ENCODE measurements at places on chromosomes 4 and X. TPM values are rescaled to one million over a fixed set of nuclear protein-coding genes. Genes with fewer than 3 reads are reported as not detected.

The PLA2G12A gene
- total RNA-seq: 28.7 TPM

- no peak for DNase-seq
These were observed 348.2 kb upstream of the GRIA3 start for GRCh38 chrX:122835886-122836285.

The MAGEA2B gene
- not detected for total RNA-seq

The MAGEA12 gene
- not detected for total RNA-seq

DNA sequence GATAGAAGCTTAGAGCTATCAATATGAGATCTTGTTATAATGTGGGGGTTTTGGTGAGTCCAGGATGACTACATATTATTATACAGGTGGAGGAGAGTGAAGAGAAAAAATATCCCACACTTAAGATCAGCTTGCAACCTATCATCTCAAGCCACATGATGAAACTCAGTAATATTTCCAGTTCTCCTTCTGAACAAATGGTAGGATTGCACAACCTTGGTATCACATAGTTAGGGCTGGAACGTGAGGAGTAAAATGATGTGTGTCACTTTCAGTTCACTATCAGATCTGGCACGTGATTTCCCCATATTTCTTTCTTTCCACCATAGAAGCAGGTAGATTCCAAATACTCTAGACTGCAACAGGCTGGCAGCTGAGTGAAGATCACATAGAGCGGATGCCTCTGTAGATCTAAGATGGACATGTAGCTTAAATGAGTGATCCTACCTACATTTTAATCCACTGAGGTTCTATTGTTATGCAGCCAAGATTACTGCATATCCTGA is 150.6 kb upstream of the ANKRD50 start:
- no peak for DNase-seq

GRCh38 chr4:158170691-158171561 is 1.9 kb downstream of the GASK1B start:
- DNase-seq: peak; percentile 71

DNA sequence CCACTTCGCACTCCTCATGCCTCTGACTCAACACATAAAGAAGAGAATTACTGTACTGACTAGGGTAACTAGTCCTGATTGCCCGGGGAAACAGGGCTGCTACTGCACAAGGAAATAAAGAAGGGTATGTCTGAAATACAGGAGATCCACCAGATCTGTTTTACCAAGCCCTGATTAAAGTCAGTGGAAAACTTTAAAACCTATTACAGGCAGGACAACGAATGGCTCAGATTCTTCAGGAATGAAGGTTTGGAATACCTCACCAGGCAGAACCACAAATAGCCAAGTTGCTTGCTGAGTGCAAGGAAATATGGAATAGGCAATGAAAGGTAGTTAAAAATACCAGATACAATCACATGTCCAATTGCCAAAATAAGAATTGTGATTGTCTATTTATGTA is 17.3 kb downstream of the LAMTOR3 start:
- no peak for DNase-seq

GRCh38 chrX:145715641-145716138 is 101.9 kb upstream of the SLITRK2 start:
- no peak for DNase-seq

GRCh38 chr4:98627531-98628257 is 30.7 kb downstream of the TSPAN5 start:
- DNase-seq: no peak

The ITM2A gene
- 110 TPM for total RNA-seq

The COX7B gene
- 182 TPM for total RNA-seq

DNA sequence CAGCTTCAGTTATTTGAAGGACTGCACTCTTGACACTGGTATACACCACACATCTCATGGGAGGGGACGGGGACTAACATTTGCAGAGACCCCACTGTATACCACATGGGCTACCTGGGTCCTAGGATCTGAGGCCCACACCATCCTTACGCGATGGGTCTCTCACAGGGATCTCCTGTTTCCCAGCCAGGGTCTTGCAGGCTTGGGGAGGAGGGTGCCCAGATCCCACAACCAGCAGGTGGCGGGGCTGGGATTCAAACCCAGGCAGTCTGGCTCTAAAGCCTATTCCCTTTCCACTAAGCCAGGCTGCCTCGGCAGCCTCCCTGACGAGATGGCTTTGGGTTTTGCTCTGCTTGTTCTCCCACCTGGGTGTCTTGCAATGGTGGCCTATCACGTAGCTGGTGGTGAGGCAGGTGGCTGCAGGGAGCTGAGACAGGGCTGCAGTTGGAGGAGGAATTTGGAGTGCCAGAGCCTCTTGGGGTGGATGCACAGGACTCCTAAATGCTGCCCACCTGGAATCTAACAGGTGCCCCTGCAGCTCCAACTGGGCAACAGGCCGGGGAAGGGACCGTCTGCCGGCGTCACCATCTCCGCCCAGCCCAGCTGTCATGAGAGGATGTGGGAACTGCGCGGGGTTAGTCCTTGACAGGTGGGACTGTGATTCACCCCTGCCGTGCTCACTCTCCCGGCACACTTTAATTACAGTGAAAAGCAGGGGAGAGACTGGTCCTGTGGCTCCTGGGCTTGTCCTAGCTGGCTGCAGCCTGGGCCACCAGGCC is 110.7 kb downstream of the PSAPL1 start:
- no peak for DNase-seq

- no peak for DNase-seq
These were observed 148.2 kb downstream of the INPP4B start for GRCh38 chr4:142697928-142698327.

DNA sequence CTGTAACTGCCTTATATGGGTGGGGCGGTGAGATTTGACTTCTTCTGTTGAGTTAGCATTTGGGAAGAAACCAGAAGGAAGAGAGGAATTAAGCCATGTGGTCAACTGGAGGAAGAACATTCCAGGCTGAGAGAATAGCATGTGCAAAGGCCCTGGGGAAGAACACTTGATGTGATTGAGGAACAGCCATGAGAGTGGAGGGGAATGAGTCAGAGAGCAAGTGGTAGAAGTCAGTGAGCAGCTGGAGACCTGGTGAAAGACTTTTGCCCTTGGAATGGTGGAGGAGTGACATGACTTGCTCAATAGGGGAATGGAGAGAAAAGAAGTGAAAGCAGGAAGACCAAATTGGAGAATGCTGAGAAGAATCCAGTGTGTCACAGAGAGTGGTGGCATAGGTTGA is 327.8 kb upstream of the HAND2 start:
- DNase-seq: no peak

GRCh38 chrX:64976673-64977040 is 407 bp upstream of the ZC4H2 start:
- peak; percentile 14 for DNase-seq

DNA sequence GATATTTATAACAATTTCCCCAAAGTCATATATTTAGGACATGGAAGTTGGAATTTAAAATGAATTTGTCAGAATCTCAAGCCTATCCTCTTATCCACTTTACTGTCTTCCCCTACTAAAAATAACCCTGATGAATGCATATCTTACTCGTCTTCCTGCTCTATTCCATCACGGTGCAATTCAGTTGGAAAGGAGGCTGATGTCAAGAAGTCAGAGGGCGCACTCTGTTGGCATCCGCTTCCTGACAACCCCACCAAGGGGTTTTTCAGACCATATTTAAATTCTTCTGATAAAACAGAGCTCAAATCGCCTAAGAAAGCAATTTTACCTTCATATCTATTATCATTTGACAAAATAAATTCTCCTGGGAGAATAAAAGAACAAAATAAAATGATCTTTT is 233.5 kb downstream of the ARHGAP24 start:
- no peak for DNase-seq

The AFAP1 gene
- total RNA-seq: 55.0 TPM

DNA sequence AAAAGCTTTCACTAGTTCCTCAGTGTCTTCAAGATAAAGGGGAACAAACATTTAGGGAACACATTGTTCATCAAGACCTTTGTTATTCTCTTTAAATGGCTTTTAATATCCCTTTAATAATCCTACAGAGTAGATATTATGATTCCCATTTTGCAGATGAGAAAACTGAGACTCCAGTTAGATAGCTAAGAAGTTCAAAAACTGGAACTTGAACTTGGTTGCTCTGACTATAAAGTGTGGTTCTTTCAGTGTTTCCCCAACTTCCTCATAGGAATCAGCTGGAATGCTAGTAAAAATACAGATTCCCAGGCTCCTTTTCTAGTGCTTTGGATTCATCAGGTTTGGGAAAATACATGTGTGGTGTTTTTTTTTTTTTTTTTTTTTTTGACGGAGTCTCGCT is 37.7 kb downstream of the DLG3 start:
- no peak for DNase-seq

The NUP62CL gene
- total RNA-seq: 4.4 TPM

- no peak for DNase-seq
These were observed 1.5 kb downstream of the PLS3 start for GRCh38 chrX:115562480-115562847.

DNA sequence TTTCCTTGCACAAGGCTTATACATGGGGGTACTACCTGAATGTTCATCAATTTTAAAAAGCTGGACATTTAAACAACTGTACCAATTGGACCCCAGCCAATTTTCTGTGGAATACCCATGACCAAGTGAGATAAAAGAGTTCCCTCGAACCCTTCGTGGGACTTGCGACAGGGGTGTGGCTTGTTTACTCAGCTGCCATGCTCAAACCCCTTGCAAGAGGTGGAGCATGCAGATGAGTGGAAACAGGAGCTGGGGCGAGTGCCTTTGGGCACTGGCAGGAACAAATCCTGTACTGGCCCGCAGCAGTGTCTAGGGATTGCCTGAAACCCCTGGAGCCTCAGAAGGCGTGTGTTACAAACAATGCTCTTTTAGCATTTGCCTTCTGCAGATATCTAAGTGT is 144.2 kb downstream of the PDHA2 start:
- DNase-seq: no peak

- no peak for DNase-seq
These were observed 126.1 kb downstream of the AFF1 start for GRCh38 chr4:87060957-87061356.

- no peak for DNase-seq
These were observed 43.1 kb downstream of the ATP11C start for GRCh38 chrX:139889760-139890159.

DNA sequence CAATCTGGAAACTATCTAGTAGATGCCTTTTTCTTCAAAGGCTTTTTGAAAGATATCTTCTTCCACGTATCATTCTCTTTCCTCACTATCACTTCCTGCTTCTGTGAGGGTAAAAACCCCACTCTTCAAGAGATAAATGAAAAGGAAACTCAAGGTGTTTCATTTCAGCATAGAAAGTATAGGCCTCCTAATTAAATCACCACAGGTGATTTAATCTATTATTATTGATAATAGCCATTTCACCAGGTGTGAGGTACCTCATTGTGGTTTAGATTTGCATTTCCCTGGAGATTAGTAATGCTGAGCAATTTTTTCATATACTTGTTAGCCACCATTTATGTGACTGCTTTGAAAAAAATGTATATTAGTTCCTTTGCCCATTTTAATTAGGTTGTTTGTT is 92.0 kb upstream of the EMCN start:
- no peak for DNase-seq

The PDZD11 gene
- 49.2 TPM for total RNA-seq

- DNase-seq: no peak
These were observed 114.3 kb downstream of the QDPR start for GRCh38 chr4:17397611-17398010.

The DMP1 gene
- not detected for total RNA-seq

The FGF2 gene
- total RNA-seq: 27.6 TPM

The SOX3 gene
- not detected for total RNA-seq

- DNase-seq: no peak
These were observed 94.4 kb upstream of the ADRA2C start for GRCh38 chr4:3671571-3672464.

- DNase-seq: no peak
These were observed 57.5 kb upstream of the GC start for GRCh38 chr4:71841336-71841735.

Data from uterus (tissue), 4 donors.